Fibroblast of the conjunctiva (primary cell): ENCODE measurements at places on chromosomes 1 and 21.

DNA sequence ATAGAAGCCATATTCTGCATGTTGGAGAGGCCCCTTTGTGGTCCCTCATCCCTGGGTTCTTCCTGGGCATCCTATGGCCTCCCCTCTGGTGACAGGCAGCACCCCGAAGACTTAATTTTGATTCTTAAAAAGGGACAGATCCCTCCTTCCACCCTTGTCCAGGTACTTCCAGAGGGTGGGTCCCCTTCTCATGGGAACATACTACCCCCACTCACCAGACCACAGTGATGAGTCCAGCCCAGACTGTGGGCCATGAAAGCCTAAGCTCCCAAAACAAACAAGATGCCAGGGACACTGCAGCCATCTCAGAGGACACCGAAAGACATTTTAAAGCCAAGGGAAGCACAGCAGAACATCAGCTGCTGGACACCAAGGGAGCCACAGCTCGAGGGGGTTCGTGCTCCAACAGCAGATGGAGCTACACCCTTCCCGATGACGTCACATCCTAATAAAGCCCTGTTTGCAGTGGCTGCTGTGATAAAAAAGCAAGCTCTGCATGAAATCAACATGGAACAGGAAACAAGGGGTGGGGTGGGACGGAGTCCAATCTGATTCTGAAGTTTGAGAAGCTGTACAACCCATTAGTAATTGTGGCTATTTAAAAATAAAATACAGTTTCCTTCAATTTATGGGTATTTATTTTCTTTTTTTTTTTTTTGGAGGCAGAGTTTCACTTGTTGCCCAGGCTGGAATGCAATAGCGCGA lies 32.4 kb downstream of the GNB1 start:
- peak; percentile 72 for DNase-seq

DNA sequence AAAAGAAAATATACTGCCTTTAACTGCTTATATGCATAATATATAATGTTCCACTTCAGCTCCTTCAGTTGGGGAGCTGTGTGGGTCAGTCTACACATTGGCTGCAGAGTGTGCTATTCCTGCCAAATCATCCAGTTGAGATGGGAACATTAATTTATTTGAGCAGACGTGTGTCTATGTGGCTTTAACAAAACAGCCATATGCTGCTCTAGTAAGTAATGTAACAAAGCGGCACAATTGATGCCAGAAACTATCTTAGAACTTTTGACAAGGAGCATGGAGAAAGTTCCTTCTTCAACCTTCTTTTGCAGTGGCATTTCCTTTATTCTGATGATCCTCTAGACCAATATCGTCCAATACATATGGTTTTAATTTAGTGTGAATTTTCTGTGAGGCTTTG lies 285.9 kb upstream of the C1orf87 start:
- no peak for DNase-seq

DNA sequence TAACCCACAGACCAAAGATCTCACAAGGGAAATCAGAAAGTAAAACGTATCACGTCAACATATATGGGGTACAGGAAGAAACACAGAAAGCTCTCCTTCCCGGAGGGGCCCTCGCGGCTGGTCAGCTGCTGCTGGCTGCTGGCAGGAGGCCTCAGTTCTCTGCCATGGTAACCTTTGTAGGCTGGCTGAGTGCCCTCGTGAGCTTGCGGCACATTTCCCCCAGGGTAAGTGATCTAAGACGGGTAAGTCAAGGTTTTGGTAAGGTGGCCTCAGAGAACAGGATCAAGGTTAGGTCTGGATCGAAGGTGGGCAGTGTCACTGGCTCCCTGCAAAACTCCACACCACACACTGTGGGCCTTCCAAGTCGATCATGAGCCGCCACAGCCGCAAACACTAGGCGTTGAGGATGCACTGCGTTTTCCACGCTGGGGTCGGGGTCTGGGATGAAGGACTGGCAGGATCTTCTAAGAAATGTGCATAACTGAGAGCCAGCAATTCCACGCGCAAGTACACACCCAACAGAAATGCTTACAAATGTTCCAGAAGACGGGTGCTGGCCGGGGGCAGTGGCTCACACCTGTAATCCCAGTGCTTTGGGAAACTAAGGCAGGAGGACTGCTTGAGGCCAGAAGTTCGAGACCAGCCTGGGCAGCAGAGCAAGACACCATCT lies 33.9 kb downstream of the WDR4 start:
- DNase-seq = no peak

DNA sequence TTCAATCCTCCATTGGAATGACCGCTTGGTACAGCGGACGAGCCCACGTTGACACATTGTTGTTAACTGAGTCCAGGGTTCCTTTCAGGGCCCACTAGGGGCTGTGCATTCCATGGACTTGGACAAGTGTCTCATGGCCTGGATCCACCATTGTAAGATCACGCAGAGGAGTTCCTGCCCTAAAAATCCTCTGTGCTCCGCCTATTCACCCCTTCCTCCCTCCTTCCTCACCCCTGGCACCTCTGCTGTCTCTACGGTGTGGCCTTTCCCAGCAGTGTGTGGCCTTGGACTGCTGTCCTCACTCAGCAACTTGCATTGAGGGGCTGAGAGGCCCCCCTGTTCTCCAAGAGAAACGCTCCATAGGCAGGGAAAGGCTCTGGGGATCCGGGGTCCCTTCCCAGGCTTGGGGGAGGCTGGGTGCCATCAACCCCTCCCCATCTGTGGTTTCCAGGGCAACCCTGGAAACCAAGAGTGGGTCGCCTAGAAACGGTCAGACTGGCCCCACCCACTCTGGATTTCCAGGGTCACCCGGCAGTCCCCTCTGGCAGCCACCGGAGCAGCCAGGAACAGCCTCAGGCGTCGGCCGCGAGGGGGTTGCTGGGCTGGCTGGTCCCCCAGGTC lies 50.9 kb downstream of the MEGF6 start:
- DNase-seq = no peak

GRCh38 chr1:43442756-43443155 lies 11.0 kb downstream of the HYI start:
- DNase-seq = no peak

- DNase-seq = no peak
These were observed 29.0 kb upstream of the ABCG1 start for GRCh38 chr21:42189860-42190485.

DNA sequence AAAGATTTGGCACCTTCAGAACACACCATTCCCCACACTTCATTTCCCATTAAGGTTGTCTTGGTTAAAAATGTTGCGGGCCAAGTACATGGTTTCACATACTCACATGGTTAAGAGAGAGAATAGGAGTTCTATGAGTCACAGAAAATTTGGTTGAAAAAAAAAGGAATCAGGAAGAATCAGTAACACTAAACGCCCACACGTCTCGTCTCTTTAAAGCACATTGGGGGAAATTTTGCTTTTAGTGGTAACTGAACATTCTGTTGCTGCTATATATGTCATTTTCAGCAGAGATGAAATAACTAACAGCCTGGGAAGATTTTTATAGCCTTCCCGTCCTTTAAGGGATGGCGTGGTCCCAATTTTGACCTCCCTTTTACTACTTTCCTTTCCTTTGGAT lies 132.9 kb upstream of the ERG start:
- DNase-seq = no peak

GRCh38 chr1:208562151-208562960 lies 318.2 kb upstream of the PLXNA2 start:
- DNase-seq = no peak

- no peak for DNase-seq
These were observed 16.6 kb downstream of the C21orf91 start for GRCh38 chr21:17802572-17802971.

GRCh38 chr1:10210841-10211804 lies 753 bp downstream of the KIF1B start:
- DNase-seq = peak; percentile 93

GRCh38 chr1:21594501-21594900 lies 74.7 kb downstream of the RAP1GAP start:
- DNase-seq = no peak

DNA sequence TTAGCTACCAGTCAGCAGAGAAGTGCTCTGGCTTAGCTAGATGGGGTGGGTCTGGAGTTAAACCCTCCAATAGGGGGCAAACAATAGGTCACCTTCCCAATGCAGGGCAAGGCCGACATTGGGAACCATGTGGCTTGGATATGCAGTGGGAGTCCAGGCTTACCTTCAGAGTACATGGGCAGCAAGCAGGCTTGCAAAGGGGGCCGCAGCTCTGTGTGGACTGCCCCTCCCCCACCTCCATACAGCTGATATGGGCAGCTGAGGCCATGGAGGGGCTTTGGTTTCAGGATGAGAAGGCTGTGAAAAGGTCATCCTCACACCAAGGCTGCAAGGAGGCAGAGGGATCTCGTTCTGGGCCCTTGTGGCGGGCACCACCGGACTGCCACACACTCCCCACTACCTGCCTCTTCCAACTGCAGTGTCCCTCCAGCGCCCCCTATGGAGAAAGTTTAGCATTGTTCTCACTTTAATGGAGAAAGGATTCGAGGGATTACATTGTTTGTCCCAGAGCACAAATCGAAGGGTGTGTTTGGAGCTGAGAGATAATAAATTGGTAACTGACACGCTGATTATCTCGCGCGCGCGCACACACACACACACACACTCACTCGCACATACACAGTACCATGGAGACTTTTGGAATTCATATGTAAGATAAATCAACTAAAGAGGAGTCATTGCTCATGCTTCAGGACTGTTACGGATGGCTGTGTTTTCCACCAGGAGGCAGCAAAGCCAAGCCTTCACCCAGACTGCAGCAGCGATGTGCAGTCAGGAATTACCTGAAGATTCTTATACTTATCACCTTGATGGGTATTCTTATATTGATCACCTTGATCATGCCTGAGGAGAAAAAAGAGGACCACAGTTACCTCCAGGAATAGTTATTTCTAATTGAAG lies 7.0 kb upstream of the SMCP start:
- peak; percentile 4 for DNase-seq

GRCh38 chr1:159884296-159884695 lies 15.7 kb downstream of the CFAP45 start:
- no peak for DNase-seq

- DNase-seq = no peak
These were observed 1107.5 kb upstream of the B3GALT2 start for GRCh38 chr1:194293851-194294405.

GRCh38 chr1:1597275-1597930 lies 2.5 kb downstream of the FNDC10 start:
- DNase-seq = no peak

- no peak for DNase-seq
These were observed 15.4 kb downstream of the OVAAL start for GRCh38 chr1:180574031-180574713.

- no peak for DNase-seq
These were observed 1.5 kb upstream of the ATP1A2 start for GRCh38 chr1:160114085-160114484.

DNA sequence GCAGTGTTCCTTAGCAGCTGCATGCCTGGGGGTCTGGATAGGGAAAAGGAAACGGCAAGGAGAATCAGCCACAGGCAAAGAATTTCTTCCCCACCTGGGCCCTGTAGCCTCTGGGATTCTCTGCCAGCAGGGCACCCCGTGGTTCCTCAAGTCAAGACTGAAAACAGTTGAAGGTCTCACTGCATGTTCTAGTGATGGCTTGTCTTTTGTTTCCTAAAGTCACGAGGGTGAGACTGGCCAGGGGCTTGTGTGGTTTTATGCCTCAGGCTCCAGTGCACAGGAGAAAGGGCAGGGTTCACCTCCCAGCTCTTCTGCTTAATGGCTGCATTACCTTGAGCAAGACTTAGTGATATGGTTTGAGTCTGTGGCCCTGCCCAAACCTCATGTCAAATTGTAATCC lies 53.2 kb upstream of the B3GALT5 start:
- DNase-seq = no peak

DNA sequence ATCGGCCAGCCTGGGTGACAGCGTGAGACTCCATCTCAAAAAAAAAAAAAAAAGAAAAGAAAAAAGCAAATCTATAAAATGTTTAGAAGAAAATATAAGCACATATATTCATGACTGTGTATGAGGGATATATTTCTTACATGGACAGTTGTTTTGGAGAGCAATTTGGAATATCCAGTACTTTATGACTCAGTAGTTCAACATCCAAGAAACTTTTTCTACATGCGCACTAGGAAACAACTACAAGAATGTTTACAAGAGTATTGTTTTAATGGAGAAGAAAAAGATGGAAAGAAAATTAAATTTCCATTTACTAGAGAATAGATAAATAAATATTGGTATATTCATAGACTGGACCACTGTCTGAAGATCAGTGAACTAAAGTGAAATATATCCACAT lies 77.5 kb downstream of the MAST2 start:
- DNase-seq = no peak

GRCh38 chr1:153141377-153141776 lies 9.3 kb downstream of the SPRR2G start:
- DNase-seq = no peak

- DNase-seq = no peak
These were observed 35.6 kb upstream of the WASF2 start for GRCh38 chr1:27525296-27526272.

DNA sequence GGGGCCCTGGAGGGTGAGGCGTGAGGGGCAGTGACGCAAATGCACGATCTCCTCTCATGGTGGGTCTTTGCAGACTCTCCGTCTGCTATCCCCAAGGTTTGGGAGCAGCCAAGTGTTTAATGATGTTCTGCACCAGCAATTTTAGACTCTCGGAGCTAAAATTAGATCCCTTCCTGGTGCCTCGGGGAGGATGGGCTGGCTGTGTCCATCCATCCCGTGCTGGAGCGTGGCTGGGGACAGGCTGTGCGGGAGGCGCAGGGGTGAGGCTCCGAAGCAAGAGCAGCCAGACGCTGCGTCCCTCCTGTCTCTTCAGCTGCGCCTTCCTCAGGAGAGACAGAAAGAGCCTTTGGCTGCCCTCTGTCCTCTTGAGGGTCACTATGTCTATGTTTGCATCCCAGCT lies 387.6 kb downstream of the CAMTA1 start:
- no peak for DNase-seq

- no peak for DNase-seq
These were observed 15.4 kb downstream of the CD247 start for GRCh38 chr1:167502719-167503462.

- DNase-seq = no peak
These were observed 1.4 kb upstream of the VANGL1 start for GRCh38 chr1:115640384-115640783.

DNA sequence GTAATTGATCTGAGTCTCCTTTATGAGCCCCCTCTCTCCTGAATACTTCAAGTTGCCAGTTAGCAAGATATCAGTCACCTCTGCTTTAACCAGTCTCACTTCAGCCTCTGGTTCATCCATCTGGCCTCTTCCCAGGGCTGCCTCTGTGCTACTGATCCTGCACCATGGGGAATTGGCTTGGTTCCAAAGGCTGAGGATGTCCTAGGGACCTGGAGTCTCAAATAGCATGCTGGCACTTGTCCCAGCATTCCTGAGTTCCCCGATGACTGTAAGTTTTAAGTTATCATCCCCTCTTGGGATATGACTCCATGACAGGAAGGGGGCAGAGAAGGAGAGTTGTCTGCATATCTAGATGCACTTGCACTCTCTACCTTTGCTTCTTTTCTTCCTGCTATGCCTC lies 252.0 kb downstream of the PTBP2 start:
- no peak for DNase-seq

GRCh38 chr1:27634177-27634984 lies 604 bp downstream of the FGR start:
- no peak for DNase-seq
